Stimulated activated CD4-positive, alpha-beta T cell treated with anti-CD3 and anti-CD28 coated beads, Interleukin-15, amount 100 ng/mL, for 1 hour (primary cell): ENCODE measurements at places on chromosomes 7 and 10.

DNA sequence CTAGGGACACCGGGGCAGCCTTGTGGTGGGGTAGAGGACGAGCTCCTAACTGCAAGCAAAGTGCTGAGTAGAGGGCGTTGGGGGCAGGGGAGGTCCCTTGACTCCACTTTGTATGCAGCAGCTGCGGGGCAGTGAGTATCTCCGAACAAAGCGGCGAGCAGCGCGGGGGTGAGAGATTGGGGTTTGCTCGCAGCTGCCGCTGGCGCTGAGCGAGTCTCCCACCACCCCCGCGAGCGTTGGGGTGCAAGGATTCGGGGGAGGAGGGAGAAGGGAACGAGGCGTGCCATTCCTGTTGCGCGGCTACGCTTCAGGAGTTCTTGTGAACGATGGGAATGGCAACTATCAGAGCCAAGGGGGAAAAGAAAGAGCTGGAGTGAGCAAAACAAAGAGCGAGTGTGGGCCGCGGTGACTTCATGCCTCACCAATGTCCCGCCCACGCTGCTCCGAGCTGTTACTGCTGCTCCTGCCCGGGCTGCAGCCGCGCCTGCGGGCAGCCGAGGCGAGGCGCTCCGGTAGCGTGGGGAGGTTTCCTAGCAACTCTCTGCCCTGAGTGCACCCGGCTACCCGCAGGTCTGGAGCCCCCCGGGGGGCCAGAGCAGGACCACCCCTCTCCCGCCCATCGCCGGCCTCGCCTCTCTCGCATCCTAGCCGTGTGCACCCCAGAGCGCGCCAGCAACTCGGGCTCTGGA is at the start of gene ITGB8:
ITGB8 (plus strand) TSS at position 662 of the 689 bp plus-strand sequence. CDS start 907 bp downstream, outside the sequence.
- DNase-seq: peak; percentile 49

GRCh38 chr10:47206449-47207280 is 93.3 kb upstream of the GDF10 start:
- DNase-seq: no peak

- no peak for DNase-seq
Measured at GRCh38 chr10:94213980-94214379, 148.8 kb downstream of the NOC3L start.

DNA sequence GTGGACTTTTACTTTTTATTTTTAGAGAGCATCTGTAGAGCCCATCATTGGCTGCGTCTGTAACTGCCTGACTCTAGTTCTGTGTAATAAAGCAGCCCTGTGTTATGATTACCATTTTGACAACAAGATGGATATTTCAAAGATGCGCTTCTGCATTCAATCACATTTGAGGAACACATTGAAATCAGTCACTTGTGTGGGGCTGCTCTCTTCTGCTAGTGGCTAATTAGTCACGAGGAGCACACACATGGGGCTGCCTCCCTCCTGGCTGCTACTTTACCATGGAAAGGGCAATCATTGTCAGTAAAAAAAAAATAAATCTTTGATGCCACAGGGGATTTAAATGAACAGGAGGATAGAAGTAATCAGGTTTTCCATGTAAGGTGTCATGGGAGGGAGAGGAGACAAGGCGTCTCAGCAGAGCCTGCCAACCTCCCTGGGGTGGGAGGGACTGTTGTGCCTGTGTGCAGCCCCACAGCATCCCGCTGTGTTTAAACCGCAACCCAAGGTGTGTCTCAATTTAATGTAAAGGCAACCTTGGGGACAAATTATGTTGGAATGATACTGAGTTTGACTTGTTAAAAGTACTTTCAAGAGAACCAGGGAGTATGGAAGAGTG is 205.2 kb upstream of the COBL start:
- DNase-seq: no peak

- DNase-seq: no peak
Measured at GRCh38 chr10:131576341-131577177, 265.0 kb upstream of the TCERG1L start.

GRCh38 chr7:134078991-134079390 is 48.1 kb upstream of the LRGUK start:
- no peak for DNase-seq

GRCh38 chr10:114313866-114314265 is 74.8 kb downstream of the VWA2 start:
- DNase-seq: no peak

- no peak for DNase-seq
Measured at GRCh38 chr10:132346806-132347205, 14.8 kb downstream of the LRRC27 start.

DNA sequence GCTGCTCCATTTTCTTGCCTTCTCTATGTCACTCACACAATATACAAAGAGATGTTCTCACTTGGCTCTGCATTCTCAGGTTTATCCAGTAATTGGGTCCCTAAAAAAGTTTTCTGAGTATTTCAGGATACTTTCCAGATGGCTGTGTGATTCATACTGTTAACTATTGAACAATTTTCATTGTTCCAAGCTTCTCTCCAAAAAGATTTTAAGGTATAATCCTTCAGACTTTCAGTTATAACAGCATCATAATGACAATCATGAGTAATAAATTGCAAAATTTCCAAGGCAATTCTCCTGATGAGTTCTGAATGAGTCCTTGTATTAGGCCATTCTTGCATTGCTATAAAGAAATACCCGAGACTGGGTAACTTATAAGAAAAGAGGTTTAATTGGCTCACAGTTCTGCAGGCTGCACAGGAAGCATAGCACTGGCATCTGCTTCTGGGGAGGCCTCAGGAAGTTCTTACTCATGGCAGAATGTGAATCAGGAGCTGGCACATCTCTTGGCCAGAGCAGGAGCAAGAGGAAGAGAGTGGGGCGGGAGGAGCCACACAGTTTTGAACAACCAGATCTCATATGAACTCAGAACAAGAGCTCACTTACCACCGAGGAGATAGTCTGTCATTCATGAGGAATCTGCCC is 148.1 kb downstream of the SLC16A9 start:
- DNase-seq: no peak

GRCh38 chr10:132937861-132938260 is 4.5 kb downstream of the CFAP46 start:
- DNase-seq: no peak

GRCh38 chr10:22437620-22438588 is 92.6 kb downstream of the SPAG6 start:
- no peak for DNase-seq

GRCh38 chr7:20219446-20220292 is 2.5 kb upstream of the MACC1 start:
- no peak for DNase-seq

DNA sequence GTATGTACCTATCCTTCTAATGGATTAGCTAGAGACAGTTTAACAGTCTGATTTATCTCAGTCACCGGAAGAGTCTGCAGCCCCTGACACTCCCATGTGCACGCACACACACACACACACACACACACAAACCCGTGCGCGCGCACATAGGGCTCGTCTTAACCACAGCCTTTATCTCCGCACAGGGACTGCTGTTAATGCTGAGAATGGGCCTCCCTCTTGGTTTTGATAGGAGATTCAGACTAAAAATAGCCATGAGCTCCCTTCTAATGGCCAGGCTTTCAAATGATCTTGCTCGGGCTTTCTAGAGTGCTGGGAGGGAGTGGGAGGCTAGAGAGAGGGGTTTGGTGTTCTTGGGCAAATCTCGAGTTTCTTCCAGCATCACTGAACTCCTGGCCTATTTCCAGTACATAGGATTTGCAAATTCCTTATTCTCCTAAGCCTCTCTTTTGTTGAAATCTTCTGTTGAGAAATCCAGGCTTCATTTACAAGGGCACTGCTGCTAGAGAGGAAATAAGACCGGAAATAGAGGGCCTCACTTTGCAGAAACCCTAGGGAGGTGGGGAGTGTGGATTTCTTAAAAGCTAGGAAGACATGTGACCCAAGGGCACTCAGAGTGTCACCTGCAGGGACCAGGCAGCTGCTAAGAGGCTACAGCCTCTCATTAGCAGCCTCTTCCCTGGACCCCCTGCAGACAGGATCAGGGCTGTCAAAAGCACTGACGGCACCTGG is 2.4 kb downstream of the TMEM72 start:
- DNase-seq: no peak

DNA sequence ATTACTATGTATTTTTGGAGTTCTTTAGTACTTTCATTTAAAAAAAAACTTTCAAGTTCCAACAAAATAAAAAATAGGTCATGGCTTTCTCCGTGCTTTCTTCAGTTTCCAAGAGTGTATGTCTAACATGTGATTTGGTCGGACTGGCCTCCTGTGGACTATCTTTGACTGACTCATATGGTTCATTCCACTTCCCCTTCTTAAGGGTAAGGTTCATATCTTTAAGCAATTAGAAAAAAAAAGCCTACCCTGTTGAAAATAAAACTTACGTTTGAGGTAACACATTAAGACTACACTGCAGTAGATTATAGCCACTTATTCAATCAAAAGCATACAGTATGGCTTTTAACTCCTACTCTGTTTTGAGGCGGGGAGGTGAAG is 112.8 kb upstream of the AHR start:
- no peak for DNase-seq

DNA sequence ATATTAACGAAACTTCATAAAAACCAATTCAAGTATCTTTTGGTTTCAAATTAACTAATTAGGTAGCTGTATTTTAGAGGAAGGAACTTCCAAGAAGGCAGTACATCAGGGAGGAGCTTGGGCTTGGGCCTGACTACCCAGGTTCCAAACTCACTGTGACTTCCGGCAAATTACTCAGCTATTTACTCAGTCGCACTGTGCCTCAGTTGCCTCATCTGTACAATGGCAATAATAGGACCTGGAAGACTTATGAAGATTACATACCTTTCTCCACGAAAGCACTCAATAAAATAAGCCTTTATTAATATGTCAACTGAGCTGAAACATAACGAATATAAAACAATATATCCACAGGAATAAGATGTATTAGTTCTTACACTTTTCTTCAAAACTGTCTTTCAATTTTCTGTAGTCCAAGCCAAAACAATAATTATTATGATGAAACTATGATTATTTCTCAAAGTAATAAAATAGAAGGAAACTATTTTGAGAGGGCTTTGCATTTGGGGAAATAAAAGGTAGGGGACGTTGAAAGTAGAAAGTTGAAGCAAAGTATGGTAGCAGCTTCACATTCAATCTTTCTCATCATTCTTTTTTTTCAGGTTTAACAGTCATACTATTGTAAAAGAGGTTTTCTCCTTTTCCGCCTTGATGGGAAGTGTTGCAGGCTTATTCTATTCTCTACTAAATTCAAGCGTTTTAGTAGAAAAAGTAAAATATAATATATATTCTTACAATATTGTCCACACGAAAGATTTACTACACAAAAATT is 10.5 kb upstream of the EBLN1 start:
- DNase-seq: no peak

GRCh38 chr7:117479225-117480054 is at the start of gene CFTR:
Gene CFTR, plus strand, starts transcription at chr7:117480025. Its CDS starts 70 bp downstream, at chr7:117480095.
- DNase-seq: no peak

DNA sequence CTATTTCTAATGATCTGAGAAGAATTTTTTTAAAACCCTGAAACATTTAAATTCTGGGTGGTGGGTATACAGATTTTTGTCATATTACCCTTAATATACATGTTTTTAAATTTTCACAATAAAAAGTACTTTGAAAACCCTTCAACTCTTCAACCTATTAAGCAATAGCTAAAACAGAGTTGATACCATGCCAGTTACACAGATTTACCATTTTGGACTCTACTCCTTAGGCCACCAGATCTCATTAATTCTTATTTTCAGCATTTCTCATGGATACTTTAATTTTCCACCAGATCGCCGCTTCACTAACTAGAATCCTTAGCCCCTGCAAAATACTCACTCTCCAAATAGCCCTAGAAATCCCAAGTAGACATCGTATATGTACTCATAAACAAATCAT is 12.7 kb upstream of the COL28A1 start:
- DNase-seq: no peak

DNA sequence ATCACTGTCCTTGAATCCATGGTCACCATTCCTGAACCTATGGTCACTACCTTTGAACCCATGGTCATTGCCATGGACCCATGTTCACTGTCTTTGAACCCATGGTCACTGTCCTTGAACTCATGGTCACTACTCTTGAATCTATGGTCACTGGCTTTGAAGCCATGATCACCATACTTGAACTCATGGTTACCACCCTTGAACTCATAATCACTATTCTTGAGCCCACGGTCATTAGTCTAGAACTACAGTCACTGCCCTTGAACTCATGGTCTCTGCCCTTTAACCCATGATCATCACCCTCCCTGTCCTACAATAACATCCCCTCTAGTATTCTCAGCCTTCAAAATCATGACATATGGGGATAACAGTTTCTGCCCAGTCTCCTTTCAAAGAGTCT is 270.5 kb downstream of the CXCL12 start:
- DNase-seq: no peak

DNA sequence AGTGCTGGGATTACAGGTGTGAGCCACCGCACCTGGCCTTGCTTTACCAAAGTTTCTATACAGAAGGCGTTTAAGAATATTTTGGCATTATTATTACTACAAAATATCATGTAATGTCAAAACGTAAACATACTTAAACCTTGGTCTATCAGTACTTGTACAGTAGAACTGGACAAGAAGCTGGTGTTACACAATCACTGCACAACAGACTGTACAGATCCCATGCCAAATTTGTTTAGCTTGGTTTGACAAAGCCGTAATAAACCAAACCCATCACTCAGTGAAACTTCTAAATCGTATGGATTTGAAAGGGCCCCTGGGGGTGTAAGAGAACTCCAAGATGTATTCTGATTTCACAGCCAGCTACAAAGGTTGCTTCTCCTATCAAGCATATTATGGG is 51.8 kb upstream of the RHEB start:
- no peak for DNase-seq

DNA sequence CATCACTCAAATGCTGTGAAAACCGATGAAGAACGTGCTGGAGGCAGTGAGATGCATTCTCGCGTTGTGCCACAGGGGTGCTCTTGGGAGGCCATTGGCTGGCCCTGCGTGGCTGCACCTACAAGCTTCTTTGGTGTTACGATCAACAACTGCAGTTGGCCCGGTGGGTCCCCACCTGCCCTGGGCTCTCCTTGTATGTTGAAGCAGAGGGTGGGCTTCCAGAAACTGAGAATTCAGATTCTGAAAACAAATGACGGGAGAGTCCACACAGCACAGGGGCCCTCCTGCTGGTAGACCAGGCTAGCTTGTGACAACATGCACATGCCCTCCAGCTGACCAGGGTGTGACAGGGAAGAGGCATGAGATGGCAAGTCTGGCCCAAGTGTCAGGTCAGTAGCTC is 23.7 kb upstream of the DDC start:
- no peak for DNase-seq

GRCh38 chr10:3051692-3052091 is 15.7 kb upstream of the PFKP start:
- DNase-seq: no peak

GRCh38 chr10:49602380-49603023 is 7.6 kb upstream of the SLC18A3 start:
- no peak for DNase-seq
